ENCODE measurements at places on chromosomes 13 and 19.

- DNase-seq, result peak; percentile 65
Measured at GRCh38 chr13:84896128-84896527, 903.1 kb downstream of the SLITRK6 start.

DNA sequence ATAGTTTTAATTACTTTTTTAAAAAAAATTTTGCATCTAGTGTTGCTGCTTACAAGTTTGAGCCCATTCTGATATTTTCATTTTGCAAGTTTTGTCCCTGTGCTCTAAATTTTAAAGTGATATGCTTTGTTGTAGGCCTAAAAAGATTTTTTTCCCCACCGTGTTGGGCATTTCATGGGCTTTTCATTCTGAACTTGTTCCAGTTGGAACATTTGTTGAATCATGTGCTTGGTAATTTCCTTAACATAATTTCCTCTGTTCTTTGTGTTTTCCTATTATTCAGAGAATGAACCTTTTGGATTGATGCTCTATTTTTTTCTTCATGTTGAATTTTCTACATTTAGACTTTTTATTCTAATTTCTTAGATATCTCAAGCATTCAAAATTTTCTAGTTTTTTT lies 206.4 kb upstream of the SPRY2 start:
- peak; percentile 93 for DNase-seq

DNA sequence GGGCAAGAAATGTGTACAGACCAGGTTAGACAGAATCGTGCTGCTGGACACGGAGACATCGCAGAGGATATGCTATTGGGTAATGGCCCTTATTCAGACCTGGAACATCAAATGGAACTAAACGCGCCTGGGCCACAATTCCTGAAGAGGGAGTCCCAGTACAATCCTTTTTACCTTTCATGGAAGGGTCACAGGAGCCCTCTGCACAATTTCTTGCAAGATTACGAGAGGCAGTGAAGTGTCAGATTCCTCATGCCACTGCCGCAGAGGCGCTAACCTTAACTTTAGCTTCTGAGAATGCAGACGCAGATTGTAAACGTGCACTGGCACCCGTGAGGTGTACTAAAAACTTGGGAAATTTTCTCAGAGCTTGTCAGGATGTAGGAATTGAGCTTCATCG lies 18.1 kb downstream of the CLEC4M start:
- no peak for DNase-seq

DNA sequence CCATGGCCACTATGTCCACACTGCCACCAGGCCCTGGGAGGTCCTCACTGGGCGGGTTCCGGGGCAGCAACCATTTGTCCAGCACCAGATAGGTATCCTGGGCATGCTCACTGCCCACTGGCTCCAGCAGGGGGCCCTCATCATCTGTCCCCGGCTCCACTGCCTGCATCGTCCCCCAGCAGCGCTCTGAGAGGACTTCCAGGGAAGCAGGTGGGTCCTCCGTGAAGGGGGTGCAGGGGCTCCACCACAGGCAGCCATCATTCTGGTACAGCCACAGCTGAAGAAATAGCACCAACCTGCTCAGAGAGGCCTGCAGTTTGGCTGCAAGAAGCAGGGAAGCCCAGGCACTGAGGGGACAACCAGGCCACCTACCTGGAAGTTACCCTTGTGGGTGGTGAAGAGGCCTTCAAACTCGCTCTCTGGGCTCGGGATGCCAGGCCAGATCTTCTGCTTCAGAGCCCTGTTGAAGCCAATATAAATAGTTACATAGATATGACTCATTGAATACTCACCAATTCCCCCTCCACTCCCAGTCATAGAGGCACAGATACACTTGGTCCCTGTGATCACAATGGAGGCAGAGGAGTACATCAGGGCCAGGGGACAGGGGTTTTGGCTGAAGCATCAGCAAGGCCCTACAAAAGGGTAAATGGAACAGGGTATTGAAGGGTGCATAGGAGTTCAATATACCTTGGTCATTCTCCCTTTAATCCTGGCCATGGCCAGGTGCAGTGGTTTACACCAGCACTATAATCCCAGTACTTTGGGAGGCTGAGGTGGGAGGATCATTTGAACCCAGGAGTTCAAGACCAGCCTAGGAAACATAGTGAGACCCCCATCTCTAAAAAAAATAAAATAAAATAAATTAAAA lies 4.1 kb downstream of the SWSAP1 start:
- DNase-seq, result peak; percentile 71

DNA sequence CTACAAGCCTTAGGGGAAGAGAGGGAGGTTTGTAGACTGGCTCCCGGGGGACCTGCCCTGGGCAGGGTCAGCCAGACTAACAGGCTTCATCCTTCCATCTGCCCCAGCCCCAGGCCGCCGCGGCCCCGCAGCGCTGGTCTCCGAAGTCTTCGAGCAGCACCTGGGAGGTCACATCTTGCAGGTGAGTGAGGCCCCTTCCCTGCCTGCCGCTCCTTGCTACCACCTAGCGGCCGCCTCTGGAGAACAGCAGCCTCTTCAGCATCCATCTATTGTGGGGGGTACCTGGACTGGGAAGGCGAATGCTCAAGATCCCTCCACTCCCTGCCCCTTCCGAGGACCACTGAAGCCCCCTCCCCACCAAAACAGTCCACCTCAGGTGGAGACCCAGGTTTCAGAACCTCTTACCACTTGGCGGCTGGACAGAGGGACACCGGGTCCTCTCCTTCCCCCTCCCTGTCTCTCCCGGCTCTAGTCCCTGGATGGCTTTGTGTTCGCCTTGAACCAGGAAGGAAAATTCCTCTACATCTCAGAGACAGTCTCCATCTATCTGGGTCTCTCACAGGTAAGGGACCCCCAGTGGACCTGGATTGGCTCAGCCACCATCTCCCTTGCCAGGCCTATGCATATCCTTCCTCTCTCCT lies 12.7 kb downstream of the NPAS1 start:
- DNase-seq, result peak; percentile 49

- no peak for DNase-seq
Measured at GRCh38 chr13:44075113-44075512, 195.4 kb downstream of the LACC1 start.

DNA sequence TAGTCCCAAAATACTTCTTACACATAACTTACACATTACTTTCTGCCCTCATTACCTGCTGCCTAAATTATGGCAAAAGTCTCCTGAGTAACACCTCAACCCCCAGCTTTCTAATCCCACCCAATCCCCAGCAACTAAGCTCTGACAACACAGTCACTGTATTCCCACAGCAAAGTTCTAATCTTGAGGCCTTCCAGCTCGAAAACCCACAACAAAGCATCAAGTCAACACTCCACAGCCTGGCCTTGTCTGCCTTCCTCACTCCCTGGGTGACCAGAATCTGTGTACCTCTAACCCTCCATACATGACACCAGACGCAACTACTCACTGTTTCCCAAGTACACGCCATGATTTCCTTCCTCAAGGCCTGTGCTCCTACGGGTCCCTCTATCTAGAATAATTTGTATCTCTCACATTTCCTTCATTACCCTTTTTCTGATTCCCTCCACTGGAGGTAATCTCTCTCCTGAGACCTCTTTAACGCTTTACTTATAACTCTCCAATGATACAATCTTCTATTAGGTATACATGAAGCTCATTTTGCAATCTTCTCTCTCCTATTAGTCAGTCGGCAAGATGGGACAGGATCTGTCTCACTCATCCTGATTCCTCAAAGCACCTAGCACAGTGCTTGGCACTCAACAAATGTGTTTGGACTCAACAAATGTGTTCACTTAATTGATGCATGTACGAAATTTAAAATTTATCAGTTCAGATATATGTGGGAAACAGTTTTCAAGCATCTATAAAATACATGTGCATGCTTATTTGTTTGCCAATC lies 87.6 kb upstream of the DOCK9 start:
- DNase-seq, result no peak

- DNase-seq, result no peak
Measured at GRCh38 chr19:4488496-4488895, 16.4 kb downstream of the HDGFL2 start.

DNA sequence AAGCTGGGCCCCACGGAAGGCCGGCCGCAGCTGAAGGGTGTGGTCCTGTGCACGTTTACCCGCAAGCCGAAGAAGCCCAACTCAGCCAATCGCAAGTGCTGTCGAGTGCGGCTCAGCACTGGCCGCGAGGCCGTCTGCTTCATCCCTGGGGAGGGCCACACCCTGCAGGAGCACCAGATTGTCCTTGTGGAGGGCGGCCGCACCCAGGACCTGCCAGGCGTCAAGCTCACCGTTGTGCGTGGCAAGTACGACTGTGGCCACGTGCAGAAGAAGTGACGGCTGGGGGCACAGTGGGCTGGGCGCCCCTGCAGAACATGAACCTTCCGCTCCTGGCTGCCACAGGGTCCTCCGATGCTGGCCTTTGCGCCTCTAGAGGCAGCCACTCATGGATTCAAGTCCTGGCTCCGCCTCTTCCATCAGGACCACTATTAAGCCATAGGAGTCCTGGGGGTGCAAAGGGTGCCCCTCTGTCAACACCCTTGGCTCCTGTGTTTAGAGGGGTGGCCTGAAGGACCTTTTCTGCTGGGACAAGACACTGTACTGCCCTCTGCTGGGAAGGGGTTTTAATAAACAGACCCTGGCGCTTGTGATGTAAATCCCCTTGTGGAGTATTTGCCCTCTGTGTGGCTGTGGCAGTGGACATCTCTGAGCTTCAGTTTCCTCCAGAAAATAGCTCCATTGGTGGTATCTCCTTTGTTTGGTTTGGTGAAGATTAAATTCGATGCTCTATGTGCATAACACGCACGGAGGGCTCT lies 1.9 kb downstream of the MRPS12 start:
- peak; percentile 68 for DNase-seq

DNA sequence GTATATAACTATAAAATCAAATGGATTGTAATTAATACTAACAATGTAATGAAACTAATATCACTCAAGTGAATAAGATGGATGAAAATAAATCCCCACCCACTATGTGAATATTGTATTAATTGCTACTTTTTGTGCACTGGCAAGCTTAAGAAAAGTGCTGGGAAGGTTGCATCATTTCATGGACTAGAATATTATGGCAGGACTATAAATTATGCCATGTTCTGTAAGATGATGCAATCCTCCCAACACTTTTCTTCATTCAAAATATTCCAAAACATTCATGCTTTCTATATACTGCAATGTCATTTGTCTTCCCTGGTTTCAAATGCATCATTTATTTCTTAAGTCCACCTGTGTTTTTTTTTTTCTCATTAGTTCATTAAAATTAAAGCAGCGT lies 457.6 kb upstream of the GPC6 start:
- no peak for DNase-seq

GRCh38 chr19:49556412-49557398 lies 23.7 kb downstream of the NOSIP start:
- DNase-seq, result no peak

GRCh38 chr19:19319732-19320360 lies 463 bp downstream of the SUGP1 start:
- DNase-seq, result no peak

- no peak for DNase-seq
Measured at GRCh38 chr19:32450217-32450616, 44.6 kb downstream of the DPY19L3 start.

- DNase-seq, result peak; percentile 51
Measured at GRCh38 chr13:35164324-35164932, 222.4 kb downstream of the NBEA start.

DNA sequence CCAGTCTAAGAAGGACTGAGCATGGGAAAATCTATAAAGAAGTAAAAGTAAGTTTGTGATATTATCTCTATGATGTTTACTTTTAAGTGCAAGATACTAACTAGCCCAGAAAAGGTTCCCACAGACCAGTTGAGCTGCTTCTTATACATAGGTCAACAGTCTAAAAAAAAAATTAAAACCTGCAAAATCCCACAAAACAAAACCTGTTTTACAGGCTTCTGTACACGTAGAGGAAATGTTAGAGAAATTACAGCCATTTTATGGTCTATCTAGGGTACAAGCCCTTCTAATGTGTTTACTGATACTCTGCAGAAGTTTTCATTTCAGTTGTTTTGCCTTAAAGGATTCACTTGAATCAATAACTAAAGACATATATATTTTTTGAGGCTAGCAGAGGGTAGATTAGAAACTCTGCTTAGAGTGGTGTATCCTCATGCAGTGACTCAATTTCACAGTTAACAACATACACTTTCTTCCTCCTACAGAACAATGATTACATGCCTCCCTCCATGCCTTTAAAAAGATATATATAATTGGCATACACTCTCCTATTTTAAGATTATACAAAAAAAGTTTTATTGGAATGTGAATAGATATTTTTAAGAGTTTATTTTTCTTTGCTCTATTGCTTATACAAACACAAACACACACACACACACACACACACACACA lies 43.9 kb downstream of the CAB39L start:
- no peak for DNase-seq

DNA sequence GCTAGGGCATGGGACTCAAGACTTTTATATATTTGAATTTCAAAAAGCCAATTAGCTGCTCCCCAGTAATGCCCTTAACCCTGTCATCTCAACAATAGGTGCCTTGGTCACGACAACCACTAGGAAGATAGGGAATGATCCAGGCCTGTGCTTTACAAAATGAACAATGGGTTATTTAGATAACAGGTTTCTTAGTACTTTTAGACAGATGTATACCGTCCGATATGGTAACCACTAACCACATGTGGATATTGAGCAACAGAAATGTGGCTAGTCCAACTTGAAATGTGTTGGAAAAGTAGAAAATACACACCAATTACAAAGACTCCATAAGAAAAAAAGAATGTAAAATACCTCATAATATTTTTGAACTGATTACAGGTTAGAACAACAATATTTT lies 201.2 kb downstream of the LHFPL6 start:
- DNase-seq, result no peak

- DNase-seq, result no peak
Measured at GRCh38 chr19:51749979-51750378, 1.7 kb downstream of the FPR1 start.

GRCh38 chr19:36258028-36258875 lies 43.3 kb downstream of the ZNF146 start:
- DNase-seq, result no peak

DNA sequence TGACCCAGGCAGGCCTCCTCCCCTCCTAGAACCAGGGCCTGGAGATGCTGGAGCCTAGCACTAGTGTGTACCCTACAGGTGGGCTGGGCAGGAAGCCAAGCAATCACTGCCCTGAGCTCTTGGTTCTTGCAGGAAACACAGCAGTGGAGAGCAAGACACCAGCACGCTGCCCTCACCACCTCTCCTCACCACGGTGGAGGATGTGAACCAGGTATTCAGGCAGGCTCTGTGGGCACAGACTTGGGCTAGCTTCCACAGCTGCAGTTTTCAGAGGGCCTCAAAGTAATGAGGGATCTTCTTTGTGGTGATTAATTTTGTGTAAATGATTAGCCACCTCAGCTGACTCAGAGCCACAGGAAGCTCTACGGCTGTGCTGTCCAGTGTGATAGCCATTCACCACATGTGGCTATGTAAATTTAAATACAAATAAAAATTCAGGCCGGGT lies 13.6 kb upstream of the GPI start:
- DNase-seq, result no peak
